Eye (tissue), 1 donor: ENCODE measurements at places on chromosomes 11 and 22.

GRCh38 chr11:125114518-125114917, 3.1 kb upstream of the TMEM218 start:
- DNase-seq: no peak

DNA sequence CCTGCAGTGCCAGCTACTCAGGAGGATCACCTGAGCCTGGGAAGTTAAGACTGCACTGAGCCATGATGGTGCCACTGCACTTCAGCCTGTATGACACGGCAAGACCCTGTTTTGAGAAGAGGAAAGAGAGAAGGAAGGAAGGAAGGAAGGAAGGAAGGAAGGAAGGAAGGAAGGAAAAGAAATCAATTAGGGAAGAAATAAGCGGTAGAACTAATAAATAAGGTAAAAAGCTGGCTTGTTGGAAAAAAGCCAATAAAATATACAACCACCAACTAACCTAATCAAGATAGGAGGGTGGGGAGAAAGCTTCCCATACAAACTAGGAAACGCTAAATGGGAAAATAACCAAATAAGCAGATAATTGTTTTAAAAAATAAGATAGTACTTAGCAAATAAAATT, 12.3 kb downstream of the A4GALT start:
- no peak for DNase-seq

- DNase-seq: peak; percentile 42
Measured at GRCh38 chr11:77381729-77382665, 80.5 kb upstream of the GDPD4 start.

- DNase-seq: no peak
Measured at GRCh38 chr22:42834177-42834949, 22.7 kb downstream of the ARFGAP3 start.

DNA sequence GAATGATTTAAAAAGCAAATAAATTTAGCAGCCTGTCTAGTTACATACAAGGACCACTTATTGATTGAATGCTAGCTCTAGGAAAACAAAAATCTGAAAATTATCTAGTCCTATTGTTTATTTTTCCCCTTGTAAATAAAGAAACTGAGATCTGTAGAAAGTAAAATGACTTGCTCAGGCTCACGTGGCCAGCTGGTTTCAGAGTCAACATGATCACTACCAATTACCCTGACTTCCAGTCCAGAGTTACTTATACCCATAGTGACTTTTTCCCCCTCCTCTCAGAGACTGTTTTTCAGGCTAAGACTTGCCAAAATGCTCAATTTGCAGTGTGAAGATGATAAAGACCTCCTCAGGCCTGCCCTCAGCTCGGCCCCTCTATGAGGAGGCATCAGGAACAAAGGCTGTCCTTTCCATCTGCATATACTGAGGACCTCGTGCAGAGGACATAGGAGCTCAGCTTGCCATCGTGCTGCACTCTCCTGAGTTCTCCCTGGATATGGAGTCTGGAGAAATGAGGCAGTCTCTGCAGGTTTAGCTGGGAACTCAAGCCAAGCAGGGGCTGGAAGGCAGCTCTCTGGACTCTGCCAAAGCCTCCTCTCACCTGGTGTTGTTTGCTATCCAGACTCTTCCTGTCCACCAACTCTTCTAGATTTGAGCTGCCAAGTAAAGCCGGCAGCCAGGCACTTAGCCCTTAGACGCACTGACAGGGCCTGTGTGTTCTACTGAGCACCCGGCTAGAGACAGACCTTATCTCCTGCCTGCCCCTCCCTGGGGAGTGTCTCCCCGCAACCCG, 883.3 kb downstream of the NTM start:
- DNase-seq: no peak

DNA sequence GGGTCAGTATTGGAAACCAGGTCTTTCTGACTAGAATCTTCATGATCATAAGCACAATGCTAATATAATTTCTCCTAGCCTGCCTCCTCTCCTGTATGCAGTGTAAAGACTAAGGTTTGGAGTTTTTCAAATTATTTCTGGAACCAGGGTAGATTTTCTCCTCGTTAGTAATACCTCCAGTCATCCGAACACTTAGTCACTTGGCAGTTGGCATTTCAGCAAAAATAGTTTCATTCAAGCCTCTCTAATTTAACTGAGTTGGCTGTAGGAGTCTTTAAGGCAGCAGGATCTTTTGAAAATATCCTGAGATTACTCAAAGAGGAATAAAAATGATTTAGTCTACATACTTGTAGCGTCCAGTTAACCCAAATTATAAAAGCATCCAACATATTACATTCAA, 6.3 kb downstream of the TYR start:
- DNase-seq: no peak

DNA sequence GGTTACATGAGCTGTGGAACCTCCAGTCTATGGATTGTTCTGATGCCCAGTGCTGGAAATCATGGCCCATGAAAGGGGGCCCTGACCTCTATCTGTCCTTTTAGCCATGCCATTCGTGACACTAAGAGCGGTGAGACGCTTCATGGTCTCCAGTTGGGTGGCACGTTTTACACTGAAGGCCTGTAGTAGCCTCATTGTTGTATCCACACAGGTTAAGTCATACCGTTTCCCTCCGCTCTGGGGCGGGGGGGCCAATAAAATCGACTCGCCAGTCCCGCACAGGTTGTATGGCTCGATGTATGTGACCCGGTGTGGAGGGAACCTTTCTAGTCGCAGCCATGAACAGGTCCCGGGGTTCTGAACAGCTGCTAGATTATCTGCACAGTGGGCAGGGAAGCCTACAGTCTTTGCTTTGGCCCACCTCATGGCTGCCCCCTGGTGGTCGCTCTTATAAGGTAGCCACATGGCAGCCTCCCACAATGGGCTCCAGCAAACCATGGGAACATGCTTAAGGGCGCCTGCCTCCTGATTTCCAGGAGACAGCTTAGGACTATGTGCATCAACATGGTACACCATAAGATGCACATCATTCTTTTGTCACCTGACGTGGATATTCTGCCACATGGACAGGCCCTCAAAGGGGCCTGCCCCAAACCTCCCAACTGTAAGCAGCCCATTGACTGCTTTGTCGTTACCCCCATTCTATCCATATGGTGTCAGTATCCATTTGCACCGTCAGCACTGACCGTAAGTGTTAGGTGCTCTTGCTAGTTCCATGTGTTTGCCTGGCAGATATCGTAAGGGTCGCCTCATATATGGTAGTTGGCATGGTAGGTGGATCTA, 19.7 kb upstream of the APOL3 start:
- peak; percentile 73 for DNase-seq

- no peak for DNase-seq
Measured at GRCh38 chr22:50719814-50720300, 18.1 kb upstream of the ACR start.

GRCh38 chr11:82233201-82233600, 500.5 kb downstream of the FAM181B start:
- DNase-seq: no peak

- DNase-seq: no peak
Measured at GRCh38 chr11:26698224-26698623, 23.6 kb downstream of the SLC5A12 start.

- peak; percentile 63 for DNase-seq
Measured at GRCh38 chr11:12287374-12288211, 89.8 kb upstream of the PARVA start.
